ENCODE measurements at places on chromosomes 1 and 21.

DNA sequence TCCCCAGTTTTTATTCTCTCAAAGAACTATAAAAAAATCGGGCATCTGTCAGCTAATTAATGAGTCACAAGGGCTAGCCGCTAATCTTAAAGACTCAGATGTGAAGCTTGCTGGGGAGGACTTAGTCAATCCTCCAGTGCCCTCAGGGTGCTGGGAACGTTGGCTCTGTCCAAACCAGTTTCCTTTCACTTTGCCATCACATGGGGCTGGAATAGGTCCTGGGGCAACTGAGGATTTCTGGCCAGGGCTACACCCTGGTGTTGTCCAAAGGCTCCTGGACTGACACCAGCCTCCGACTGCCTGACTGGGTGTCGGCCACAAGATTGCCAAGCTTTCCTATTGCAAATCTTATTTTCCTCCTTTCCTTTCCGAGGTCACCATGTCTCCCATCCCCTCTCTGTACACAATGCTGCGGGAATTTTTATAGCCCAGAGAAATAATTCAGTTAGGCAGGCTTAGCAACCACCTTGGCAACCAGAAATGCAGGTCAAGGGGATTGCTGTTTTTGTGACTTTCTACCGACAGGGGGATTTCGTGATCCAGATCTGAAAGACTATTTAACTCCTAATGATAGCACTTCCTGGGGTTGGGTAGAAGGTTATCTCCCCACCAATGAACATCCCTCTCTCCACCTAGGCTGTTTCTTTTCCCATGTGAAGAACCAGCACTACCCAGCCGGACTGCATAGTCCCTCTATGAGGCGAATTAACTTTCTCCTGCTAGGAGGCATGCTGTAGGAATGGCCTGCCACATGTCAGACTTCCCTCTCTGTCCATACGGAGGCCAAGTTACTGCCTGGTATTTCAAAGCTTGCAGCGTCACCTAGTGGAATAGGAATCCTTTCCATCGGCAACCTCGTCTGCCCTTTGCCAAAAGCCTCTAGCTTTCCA lies 29.9 kb upstream of the CTBS start:
- DNase-seq, result no peak

DNA sequence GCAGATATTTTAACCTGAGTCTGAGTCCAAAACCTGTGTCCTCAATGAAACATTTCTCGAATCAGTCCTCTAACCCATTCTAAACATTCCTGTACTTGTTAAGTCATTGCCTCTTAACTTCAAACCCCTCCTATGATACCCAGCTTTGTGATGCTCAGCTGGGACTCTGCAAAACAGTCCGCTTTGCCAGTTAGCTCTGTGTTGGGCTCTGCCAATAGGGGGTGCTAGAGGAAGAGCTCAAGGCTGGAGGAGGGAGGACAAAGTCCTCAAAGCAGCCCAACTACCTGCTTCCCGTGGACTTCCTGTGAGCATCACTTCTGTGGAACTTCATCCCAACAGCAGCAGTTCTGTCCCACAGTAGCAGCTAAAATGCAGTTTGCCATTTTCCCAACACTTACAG lies 38.1 kb upstream of the SYT14 start:
- DNase-seq, result no peak

- no peak for DNase-seq
Observed at GRCh38 chr1:54329312-54330003, 76.7 kb downstream of the SSBP3 start.

DNA sequence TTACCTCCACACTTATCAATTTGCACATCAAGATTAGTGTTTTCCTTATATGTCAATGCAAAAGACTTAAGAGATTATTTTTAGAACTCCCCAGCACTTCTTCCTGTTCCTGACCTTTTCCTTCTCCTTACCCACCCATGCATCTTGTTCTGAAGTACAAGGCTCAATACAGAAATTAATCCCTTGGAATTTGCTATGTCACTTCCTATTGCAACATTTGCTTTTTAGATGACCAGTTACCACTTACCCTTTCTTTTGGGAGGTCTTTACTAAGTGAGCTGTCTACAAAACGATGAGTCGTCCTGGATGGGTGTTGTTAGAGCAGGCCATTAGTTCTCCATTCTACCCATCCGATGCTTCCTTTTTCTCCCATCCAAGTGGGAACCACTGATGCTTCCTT lies 221.2 kb downstream of the FMN2 start:
- DNase-seq, result no peak

- DNase-seq, result no peak
Observed at GRCh38 chr1:78790174-78790573, 140.5 kb downstream of the IFI44 start.

GRCh38 chr1:225851805-225852204 lies 30.4 kb downstream of the TMEM63A start:
- DNase-seq, result peak; percentile 47

GRCh38 chr1:207429963-207430362 lies 24.2 kb upstream of the CR2 start:
- no peak for DNase-seq

DNA sequence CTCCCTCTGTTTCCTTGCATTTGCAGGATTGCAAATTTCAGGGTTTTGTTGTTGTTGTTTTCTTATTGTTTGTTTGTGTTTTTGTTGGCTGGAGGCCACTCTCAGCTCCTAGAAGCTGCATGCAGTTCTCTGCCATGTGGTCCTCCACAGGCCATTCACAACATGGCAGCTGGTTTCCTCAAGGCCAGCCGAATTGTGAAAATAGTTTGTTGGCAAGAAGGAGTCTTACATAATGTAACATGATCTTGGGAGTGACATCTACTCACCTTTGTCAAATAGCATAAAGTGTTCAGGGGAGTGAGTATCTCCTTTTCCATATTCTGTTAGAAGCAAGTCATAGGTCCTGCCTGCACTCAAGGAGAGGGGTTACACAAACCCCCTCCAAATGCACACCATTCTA lies 10.6 kb upstream of the UAP1 start:
- no peak for DNase-seq

GRCh38 chr1:157170677-157171515 lies 32.7 kb upstream of the ETV3 start:
- no peak for DNase-seq

DNA sequence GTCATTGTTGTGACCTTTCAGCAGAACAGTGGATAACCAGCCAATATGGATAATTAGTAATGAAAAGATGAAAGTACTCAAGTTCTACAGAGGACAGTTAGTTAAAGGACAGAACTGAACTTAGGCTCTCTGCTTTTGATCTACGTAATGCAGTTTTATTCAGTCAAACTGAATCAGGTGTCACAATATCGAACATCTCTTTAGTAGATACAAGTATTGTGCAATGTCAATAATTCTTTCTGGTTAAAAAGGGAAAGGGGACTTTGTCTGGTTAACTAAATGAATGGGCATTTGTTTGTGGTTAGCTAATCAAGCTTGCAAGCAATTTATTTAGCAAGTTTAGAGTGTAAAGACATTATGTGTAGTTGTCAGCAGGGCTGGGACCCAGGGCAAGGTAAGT lies 562.2 kb upstream of the PTBP2 start:
- DNase-seq, result no peak

DNA sequence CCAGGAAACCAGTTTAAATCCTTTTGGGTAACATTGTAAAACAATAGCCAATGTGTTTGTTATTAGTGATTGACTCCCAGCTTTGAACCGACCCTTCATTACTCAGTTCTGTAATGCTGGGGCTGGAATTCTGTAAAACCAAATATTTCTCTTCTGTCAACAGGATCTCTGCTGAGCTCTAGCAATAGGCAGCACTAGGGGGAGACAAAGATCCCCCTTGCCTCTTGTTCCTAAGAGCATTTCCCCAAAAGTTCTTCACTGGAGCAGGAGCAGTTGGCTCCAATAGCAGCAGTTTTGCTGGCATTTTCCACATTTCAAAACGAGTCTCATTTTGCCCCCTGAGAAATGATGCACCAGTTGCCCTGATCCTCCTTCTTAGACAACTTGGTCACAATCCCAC lies 1671.1 kb downstream of the MRPL39 start:
- DNase-seq, result peak; percentile 7

- no peak for DNase-seq
Observed at GRCh38 chr1:30642391-30643120, 80.8 kb downstream of the MATN1 start.

GRCh38 chr1:181587870-181588438 lies 104.6 kb downstream of the CACNA1E start:
- no peak for DNase-seq

GRCh38 chr1:203401199-203401877 lies 50.4 kb upstream of the FMOD start:
- DNase-seq, result no peak

- DNase-seq, result no peak
Observed at GRCh38 chr1:209825591-209826434, 2.0 kb upstream of the UTP25 start.

DNA sequence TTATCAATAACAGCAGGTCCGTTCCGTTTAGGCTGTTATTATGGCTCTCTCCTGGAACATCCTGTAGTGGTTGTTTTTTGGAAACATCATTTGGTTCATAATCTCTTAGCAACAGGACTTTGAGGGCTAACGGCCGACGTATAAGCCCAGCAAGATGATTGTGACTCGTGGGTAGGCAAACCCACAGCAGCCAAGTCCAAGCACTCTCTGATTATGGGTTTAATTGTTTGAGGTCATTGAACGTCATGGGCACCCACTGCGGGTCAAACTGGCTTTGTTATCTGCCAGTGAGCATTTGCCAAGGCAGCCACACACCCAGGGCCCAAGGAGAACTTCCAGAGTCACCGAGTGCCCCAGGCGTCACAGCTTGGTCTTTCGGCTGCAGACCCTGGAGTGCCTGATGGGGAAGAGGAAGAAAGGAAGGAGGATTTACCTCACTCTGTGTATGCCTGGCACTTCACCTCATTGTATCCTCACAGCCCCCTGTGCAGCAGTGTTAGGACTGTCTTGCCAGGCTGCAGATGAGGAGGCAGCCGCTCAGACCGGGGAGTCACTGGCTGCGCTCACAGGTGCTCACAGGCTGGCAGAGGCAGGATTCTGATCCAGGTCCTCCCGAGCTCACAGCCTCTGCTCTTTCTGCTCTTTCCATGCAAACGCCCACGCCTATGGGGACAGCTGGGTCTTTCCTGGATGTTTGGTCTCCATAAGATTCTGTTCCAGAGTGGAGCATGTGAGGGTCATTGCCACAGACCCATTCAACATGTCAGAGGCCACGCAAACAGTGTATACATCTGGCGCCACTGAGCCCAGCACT lies 30.8 kb upstream of the EPS8L3 start:
- no peak for DNase-seq

- no peak for DNase-seq
Observed at GRCh38 chr1:22376976-22377375, 74.7 kb upstream of the ZBTB40 start.

- no peak for DNase-seq
Observed at GRCh38 chr1:177183836-177184235, 13.1 kb downstream of the BRINP2 start.

DNA sequence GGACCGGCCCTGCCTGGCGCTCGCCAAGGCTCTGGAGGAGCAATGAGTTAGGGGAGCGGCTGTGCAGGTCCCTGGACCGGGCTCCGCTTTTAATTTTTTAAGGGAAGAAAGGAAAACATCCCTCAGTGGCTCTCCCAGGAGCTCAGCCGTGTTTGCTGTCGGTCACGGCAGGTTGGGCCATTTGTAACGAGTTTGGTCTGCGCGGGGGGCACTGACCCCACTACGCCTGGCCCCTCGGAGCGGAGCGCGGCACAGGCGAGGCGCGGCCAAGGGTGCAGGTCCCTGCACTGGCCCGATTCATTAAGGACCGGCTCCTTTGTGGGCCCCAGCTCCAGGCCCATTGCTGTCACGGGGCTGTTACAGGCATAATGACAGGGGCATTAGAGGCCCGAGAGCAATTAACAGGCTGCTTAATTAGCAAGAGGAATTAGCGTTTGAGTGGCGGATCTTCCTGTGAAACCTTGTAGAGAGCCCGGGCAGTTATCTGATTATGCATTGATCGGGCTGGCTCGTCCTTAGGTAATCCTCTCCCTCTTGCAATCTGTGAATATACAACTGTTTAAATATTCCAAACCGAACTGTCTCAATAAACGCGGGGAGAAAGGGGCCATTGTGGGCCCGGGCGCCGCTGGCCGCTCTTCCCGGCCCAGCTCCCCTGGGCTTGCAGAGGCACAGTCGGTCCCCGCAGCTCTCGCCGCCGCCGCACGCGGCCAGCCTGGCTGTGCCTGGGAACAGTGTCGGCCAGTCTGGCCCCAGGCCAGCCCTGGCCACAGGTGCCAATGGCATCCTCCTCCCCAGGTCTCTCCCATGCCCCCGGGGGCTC lies 56.8 kb downstream of the PRDM16 start:
- no peak for DNase-seq

All from left kidney (tissue), 8 donors.